SIG-M5 (cell line): ENCODE measurements at places on chromosomes 2 and 18.

DNA sequence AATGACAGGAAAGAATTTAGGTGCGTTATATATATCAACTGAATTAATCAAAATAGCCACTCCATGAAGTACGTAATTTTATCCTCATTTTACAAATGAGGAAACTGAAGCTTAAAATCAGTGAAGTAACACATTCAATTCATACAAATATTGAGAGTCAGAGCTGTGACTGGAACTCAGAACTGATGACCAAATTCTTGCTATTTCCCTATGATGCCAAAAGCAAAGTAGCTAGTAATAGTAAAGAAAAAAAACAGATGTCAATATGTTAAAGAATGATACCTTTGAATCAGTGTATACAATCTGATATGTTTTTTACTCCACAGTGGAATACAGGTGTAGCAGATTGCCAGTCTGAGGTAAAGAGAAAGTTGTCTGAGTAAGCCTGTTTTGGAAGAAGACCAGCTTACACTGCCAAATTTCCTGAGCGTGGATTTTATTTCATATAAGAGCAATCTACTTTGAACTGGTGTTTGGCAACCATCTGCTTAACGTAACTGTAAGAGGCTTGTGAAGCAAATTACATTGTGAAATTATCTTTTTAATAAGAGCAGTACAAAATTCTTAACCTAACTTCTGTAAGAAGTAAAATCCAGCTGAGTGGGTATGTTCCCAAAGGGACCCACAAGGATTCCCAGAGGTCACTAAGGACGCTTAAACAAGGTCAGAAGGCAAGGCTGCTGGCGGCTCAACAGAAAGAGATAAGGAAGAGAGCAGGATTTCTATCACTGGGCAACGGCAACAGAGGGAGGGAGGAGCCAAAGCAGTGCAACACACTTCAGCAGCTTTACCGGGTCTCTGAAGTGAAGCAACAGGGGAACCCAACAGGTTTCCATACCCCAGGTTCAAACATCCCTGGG lies 85.6 kb downstream of the IKZF2 start:
- DNase-seq: no peak

GRCh38 chr18:77116201-77117080 lies 16.1 kb downstream of the MBP start:
- no peak for DNase-seq

- no peak for DNase-seq
These were observed 13.5 kb downstream of the ALPK2 start for GRCh38 chr18:58615140-58616132.

- no peak for DNase-seq
These were observed 16.8 kb upstream of the ALPI start for GRCh38 chr2:232438951-232439757.

DNA sequence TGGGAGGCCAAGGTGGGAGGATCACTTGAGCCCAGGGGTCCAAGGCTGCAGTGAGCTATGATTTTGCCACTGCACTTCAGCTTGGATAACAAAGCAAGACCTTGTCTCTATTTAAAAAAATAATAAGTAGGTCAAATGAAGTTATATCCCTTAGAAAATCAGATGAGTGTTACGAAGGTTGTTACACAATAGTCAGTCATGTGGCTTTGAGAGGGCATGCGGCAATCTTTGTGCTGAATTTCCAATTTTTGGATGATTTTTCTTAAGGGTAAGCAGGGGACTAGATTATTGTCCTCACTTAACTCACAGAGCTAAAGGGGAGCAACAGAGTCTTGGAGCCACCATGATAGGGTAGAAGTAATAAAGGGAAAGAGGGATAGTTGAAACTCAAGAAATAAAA lies 71.8 kb downstream of the B3GNT2 start:
- DNase-seq: no peak

DNA sequence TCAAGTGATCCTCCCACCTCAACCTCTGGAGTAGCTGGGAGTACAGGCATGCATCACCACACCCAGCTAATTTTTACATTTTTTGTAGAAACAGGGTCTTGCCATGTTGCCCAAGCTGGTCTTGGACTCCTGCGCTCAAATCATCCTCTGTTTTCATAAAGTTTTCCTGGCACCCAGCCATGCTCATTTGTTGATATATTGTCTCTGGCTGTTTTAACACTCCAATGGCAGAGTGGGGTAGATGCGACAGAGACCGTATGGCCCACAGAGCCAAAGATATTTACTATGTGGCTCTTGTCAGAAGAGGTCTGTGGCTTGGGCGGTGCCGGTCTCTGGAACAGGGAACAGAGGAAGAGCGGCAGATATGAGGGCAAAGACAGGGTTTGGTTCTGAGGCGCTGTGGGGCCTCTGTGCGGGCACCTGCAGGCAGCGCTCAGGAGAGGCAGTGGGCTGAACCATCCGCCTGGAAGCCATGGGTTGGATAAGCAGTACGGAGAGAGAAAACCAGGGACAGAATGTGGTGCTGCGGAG lies 50.2 kb downstream of the CENPO start:
- DNase-seq: no peak

DNA sequence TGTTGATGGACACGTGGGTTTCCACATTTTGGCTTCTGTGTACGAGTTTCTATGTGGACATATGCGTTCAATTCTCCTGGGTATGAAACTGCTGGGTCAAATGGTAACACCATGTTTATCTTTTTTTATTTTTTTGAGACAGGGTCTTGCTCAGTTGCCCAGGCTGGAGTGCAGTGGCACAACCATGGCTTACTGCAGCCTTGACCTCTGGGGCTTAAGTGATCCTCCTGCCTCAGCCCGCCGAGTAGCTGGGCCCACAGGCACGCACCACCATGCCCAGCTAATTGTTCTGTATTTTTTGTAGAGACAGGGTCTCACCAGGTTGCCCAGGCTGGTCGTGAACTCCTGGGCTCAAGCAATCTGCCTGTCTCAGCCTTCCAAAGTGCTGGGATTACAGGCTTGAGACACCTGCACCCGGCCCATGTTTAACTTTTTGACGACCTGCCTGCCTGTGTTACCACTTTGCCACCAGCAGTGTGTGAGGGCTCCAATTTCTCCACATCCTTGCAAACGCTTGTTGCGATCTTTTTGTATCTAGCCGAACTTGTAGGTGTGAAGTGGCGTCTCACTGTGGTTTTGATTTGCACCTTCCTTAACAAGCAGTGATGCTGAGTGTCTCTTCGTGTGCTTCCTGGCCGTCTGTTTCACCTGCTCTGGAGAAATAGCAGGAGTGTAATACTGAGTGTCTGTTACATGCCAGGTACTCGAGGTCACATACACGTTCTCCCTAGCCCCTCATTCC lies 6.9 kb downstream of the HSBP1L1 start:
- no peak for DNase-seq

DNA sequence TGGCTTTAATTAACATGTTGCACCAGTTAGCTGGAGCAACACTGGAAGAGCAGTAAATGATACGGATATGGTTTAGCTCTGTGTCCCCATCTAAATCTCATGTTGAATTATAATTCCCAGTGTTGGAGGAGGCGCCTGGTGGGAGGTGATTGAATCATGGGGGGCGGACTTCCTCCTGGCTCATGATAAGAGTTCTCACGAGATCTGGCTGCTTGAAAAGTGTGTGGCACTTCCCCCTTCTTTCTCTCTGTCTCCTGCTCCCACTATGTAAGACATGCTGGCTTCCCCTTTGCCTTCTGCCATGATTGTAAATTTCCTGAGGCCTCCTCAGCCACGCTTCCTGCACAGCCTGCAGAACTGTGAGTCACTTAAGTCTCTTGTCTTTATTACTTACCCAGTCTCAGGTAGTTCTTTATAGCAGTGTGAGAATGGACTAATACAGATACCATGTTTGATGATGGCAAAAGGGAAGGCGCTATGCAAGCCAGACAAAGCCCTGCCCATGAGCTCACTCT lies 963.6 kb downstream of the SOCS6 start:
- no peak for DNase-seq

DNA sequence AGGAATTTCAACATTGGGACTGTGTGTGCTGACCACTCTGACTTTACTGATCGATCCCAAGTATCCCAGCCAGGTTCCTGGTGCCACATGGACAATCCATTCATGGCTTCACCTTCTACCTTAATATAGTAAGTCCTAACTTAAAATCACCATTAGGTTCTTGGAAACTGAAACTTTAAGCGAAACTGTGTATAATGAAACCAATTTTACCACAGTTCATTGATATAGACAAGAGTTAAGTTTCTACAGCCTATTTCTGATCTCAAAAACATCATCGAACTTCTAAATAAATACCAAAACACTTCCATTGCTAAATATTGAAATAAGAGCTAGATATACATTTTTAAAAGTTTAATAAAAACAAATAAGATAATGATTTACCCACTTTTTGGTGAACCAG lies 4.4 kb upstream of the EXOC6B start:
- no peak for DNase-seq

DNA sequence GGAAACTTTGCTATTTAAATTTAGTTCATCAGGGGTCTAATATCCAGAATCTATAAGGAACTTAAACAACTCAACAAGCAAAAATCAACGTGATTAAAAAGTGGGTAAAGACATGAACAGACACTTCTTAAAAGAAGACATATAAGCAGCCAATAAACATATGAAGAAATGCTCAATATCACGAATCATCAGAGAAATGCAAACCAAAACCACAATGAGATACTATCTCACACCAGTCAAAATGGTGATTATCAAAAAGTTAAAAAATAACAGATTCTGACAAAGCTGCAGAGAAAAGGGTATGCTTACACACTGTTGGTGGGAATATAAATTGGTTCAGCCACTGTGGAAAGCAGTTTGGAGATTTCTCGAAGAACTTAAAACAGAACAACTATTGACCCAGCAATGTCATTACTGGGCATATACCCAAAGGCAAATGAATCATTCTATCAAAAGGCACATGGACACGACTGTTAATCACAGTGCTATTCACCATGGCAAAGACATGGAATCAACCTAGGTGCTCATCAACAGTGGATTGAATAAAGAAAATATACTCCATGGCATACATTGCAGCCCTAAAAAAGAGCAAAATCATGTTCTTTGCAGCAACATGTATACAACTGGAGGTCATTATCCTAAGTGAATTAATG lies 189.9 kb downstream of the SLC4A10 start:
- no peak for DNase-seq

- no peak for DNase-seq
These were observed 62.9 kb downstream of the FHOD3 start for GRCh38 chr18:36360256-36360909.

DNA sequence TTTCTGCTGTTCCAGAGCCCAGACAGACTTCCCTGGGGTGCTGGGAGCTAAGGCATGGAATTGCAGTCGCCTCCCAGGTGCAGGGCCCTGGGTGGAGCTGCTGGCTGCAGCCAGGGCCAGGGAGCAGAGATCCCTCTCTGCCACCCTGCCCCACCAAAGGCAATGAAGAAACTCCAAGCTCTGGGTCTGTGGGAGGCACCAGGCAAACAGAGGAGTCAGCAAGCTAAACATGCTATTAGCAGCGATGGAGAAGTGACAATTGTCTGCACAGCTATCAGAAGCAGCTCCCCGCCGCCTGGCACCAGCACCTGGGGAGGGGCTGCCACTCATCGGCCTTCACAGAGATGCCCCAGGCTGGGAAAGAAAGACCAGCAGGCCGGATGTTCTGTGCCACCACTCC lies 28.0 kb upstream of the COX5B start:
- DNase-seq: no peak

DNA sequence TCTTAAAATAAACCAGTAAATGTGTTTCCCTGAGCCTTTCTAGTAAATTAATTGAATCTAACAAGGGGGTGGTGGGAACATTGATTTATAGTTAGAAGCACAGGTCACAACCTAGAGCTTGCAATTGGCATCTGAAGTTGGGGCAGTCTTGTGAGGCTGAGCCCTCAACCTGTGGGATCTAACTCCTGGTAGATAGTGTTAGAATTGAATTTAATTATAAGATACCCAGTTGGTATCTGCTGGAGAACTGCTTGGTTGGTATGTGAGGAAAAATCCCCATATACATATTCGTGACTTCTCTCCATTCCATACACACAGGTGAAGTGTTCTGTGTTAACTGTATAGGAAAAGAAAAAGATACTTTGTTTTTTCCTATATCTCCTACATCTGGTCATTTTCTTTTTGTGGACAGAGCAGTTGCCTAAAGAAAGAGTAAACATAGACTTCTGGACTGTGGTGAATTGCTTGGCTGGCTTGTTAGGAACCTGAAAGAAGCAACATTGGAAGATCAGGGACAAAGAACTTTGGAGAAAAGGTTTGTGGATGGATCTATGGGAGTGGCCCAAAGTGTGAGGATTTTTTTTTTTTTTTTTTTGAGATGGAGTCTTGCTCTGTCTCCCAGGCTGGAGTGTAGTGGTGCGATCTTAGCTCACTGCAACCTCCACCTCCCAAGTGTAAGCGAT lies 36.7 kb downstream of the THNSL2 start:
- DNase-seq: no peak

- no peak for DNase-seq
These were observed 245.8 kb downstream of the DPP10 start for GRCh38 chr2:114688241-114688640.

DNA sequence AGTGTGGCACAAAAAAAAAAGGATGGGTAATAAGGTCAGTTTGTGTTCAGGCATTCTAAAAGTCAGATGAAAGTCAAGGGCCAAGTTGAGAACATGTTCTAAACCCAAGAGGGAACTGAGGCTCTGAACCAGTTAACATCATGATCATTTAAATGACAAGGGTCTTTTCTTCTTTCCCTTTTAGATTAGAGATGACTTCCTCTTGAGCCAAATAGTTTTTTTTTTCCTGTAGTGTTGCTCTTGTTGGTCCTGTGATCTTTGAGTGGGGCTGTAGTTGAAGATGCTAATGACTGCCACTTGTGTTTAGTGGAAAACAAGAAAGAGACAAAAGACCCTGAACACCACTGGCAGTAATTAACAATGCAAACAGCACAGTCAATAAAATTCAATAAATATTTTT lies 482.7 kb upstream of the SYT4 start:
- no peak for DNase-seq

- no peak for DNase-seq
These were observed 63.8 kb downstream of the EHD3 start for GRCh38 chr2:31297751-31298150.

GRCh38 chr2:175432793-175433192 lies 251.3 kb upstream of the ATP5MC3 start:
- no peak for DNase-seq

DNA sequence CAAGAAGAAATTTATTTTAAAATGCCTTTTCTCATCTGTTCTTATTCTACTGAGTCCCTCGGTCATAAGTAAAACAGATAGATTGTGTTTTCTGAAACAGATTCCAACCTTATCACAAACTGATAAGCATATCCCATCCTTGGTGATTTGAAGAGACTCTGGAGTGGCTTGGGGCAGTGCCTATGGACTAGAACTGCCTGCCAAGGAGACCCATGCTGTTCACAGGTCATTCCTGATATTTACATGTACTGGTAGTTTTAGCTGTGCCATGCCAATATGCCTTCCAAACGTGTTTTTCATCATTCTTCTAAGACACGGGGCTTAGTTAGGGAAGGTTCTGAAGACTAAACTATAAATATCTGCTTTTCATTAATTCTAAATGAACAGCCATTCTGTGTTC lies 11.4 kb upstream of the COL6A3 start:
- no peak for DNase-seq

- DNase-seq: no peak
These were observed 64.0 kb upstream of the MAPRE2 start for GRCh38 chr18:34976899-34977837.

DNA sequence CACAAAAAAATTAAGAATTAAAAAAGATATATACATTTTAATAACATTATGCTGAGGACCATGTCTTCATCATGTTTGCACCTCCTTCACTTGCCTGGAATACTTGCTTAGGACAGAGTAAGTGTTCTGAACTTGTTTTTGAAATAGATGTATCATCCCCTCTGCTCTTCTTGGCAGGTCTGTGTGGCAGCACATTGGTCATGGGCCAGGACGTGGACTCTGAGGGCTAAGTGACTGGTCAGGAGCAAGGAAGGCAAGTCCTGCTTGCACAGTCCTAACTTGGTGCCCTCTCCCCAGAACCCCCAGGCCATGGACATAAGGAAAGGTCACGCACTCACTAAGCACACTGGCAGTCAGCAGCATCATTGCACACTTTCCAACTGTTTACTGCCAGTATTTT lies 95.8 kb downstream of the PTPRM start:
- no peak for DNase-seq
